ENCODE measurements at places on chromosomes 3 and 15.

GRCh38 chr3:22861426-22861825, 341.7 kb upstream of the UBE2E2 start:
- DNase-seq, result no peak

DNA sequence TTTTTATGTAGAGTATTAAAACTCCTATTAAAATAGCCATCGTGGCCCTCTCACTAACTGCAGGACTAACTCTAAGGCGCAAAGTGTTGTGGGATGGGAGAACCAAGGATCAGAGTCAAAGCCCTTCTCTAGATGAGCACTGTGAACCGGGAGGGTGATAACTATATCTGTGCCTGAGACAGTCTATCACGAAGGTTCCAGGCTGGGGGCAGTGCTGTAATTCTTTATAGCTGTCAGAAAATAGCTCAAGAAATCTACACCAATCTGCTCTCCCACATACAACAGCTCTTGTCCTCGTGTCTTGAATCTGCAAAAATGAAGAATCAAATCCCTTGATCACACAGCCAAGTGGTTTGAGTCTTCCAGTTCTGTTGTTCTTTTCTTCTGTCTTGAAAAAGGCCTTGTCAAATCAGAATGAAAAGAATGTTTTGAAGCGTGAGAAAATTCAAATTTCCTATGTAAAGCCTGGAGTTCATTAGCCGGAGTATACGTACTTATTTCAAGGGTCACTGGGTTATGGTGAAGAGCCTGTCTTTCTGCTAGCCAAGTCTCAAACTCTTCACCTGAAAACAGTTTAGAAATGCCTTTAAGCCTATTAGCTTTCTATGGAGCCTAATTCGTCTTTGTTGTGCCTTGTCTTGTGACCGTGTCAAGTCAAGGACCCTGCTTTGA, 185.3 kb upstream of the NECTIN3 start:
- DNase-seq, result no peak

- no peak for DNase-seq
These were observed 101.6 kb upstream of the ARHGEF3 start for GRCh38 chr3:56903231-56903782.

DNA sequence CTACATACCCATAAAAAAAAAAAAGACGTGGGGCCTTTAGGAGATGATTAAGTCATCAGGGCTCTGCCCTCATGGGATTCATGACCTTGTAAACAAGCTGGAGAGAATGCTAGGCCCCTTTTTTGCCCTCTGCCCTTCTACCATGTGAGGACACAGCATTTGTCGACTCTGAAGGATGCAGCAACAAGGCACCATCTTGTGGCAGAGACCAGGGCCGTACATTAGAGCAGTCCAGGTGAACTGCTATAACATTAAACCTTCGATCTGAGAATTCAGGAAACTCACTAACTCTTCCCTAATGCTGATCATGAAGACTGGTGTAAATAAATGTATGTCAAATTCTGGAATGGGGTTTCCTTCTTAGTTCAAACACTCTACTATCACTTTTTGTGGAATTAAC, 30.7 kb upstream of the SIAH2 start:
- no peak for DNase-seq

DNA sequence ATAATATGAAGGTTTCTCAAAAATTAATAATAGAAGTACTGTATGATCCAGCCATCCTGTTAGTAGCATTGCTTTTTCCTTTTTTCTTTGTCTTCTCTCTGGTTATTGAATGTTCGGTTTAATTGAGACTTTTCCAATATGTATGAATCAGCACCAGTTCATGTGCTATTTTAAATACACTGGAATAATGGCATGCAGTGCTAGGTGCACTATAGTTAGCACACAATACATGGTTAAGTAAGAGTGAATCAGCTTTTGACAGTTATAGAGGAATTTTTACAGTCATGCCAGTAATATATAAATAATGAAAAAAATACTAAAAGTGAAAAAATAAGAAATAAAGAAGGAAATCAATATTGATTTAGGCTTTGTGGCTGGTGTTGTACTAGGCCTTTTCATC, 113.8 kb upstream of the STRIT1 start:
- no peak for DNase-seq

- peak; percentile 55 for DNase-seq
These were observed 293.1 kb upstream of the CHRM5 start for GRCh38 chr15:33675246-33675645.

GRCh38 chr15:64651601-64652191, 123.7 kb downstream of the RBPMS2 start:
- DNase-seq, result no peak
